NCI-H1105 (cell line): ENCODE measurements at places on chromosomes 6 and 20.

DNA sequence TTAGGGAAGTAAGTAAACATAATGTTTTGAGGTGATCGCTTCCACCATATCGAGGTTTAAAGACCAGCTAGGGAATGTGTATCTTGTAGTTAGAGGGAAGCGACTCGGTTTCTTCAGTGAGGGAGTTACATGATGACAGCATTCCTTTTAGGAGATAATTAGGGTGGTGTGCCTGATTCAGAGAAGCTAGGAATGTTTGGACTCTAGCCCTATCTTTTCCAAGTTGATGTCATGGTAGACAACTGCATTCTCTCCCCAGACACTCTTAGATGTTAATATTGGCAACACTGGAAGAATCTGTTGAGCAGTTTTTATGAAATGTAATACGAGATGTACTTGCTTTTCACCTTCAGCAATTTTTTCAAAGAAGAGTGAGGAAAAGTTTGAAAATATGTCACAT is 12.9 kb upstream of the HIVEP1 start:
- DNase-seq: no peak

GRCh38 chr6:44522871-44523270 is 135.4 kb downstream of the CDC5L start:
- no peak for DNase-seq

- DNase-seq: no peak
Observed at GRCh38 chr6:138008791-138009190, 98.4 kb downstream of the PERP start.

GRCh38 chr6:40809627-40810026 is 222.5 kb upstream of the LRFN2 start:
- DNase-seq: no peak

GRCh38 chr20:63759377-63759901 is 19.9 kb downstream of the SLC2A4RG start:
- DNase-seq: no peak

DNA sequence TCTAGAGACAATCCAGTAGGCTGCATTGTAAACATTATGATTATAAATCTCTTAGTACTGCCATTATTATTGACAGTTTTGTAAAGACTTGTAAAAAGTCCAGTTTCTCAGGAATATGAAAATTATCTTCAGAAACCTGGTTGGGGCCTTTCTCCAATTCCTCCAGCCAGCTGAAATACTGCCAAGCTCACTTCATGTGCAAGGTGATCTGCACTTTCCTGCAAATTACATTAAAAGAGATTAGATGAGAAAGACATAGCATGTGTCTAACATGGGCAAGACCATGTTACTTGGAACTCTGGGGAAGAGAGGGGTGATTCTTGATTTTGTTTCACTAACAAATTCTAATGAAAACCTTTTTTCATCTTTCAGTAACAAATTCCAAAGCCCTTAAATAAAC is 24.0 kb downstream of the PGM3 start:
- DNase-seq: no peak

- no peak for DNase-seq
Observed at GRCh38 chr6:16684195-16684689, 77.0 kb downstream of the ATXN1 start.

DNA sequence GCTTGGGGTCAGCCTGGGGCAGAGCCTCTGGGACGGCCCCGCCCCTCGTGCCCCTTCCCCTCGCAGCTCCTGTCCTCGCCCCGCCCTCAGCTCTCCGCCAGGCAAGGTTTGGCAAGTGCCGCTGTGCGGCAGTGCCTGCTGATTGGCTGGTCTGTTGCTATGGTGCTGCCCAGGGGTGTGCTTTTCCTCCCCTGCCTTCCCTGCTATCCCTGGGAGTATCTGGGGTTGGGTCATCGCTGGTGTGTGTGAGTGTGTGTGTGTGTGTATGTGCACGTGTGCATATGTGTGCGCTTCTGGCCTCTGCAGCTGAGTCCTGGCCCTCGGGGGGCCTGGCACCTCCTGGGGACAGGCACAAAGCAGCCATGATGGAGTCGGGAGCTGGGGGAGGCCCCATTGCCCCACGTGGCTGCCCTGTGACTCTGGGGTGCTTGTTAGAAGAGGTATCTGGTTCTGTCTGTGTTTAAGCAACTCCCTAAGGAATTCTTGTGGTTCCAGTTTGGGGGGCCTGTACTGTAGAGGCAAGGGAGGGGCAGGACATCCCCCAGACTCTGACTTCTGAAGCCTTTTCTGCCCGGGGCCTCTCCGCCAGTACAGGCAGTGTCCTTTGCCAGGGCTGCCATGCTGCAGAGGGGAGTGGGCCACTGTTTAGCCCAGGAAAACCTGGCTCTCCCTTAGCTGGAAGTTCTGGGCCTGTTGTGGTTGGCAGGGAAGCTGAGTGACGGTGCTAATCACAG is 6.9 kb downstream of the RTEL1 start:
- no peak for DNase-seq
